Stimulated activated CD4-positive, alpha-beta T cell treated with anti-CD3 and anti-CD28 coated beads, Interleukin-4, amount 100 ng/mL, for 1 hour (primary cell): ENCODE measurements at places on chromosomes 7 and 10.

DNA sequence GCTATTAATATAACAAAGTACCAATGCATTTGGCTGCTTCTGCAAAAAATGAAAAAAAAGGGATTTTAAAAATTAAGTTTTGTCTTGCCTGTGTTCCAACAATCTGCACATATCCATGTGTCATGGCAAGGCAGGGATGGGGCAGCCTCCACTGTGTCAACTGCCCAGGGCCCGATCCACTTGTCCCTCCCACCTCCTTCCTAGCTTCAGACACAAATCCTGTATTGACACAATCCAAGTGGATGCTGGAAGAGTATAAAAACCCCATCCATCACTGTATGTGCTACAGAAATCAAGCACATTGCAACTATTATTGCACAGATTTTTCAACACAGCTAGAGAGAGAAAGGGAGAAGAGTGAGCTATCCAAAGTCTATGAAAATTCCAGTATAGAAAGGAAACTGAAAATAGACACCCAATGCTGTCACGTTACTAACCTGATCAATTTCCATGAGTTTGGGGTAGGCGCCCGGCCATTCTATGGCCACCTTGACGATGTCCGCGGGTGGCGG is 106.4 kb downstream of the ELMO1 start:
- no peak for DNase-seq

GRCh38 chr7:11492307-11492706 is 339.7 kb downstream of the THSD7A start:
- no peak for DNase-seq

DNA sequence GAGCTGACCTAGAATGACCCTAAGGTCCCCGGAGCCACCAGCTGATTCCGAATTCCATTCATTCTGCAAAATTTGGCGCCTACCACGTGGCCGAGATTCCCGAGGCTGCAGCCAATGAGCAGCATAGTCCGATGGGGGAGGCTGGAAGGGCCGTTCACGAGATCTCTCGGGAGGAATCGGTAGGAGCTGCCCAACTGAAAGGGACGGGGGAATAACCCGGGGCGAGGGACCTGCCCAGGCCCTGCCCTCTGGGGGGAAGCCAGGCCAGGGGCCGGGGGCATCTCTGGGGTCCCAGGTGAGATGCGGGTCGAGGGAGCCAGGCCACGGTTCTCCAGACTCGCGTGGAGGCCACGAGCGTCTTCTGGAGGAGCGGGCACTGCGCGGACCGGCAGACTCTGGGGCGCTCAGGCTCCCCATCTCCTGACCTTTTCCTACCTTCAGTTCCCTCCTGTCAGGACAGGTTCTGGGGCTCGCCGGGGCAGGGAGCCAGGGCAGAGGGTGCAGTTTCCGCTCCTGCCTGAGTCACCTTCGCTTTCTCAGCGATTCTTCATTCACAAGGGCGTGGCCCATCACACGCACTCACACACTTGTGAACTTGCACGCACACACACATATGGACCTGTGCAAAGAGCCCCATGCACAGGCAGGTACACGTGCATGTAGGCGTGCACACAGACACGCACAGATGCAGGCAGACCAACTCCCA is 173.4 kb downstream of the RNF216 start:
- no peak for DNase-seq

DNA sequence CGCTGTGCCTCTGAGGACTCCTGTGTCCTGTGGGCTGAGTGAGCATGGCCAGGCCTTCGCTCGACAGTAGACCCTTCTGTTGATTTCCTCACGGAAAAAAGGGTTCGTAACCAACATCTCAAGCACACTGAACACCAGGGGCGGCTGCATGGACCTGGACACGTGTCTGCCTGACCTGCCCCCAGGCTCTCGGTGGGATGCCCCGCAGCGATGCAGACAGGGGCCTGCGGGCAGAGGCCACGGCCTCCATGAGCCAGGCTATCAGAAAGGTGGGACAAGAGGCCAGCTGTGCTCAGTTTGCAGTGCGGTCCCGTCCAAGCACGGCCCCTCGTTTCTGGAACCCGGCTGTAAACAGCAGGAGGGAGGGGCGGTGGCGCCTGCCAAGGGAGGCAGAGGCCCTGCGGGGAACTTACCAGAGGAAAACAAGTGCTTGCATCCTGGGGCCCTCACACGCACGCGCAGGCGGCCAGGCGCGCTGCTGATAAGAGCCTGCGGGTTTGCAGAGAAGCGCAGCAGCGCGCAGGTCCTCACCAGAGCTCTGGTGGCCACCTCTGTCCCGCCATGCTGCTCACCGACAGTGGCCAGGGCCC is 10.6 kb downstream of the GPR146 start:
- peak; percentile 59 for DNase-seq

- DNase-seq = no peak
These were observed 45.5 kb downstream of the TEX36 start for GRCh38 chr10:125637496-125637895.

- no peak for DNase-seq
These were observed 358.1 kb upstream of the TPK1 start for GRCh38 chr7:145193951-145194350.

DNA sequence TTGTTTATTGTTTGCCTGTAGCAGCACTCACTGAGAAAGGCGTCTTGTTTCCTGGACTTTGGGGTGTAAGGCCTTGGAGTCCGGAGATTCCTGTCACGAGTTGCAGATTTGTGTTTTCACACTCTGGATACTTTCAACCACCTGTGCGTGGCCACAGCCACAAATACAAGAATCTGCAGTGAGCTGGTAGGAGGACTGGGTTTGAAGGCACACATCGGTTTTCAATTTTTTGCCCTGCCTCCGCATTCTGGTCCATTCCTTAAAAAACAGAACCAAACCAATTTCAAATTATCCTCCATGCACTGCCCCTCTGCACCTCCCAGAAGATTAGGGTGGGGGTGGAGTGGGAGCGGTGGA is 619 bp downstream of the EXOC4 start:
- DNase-seq = no peak

DNA sequence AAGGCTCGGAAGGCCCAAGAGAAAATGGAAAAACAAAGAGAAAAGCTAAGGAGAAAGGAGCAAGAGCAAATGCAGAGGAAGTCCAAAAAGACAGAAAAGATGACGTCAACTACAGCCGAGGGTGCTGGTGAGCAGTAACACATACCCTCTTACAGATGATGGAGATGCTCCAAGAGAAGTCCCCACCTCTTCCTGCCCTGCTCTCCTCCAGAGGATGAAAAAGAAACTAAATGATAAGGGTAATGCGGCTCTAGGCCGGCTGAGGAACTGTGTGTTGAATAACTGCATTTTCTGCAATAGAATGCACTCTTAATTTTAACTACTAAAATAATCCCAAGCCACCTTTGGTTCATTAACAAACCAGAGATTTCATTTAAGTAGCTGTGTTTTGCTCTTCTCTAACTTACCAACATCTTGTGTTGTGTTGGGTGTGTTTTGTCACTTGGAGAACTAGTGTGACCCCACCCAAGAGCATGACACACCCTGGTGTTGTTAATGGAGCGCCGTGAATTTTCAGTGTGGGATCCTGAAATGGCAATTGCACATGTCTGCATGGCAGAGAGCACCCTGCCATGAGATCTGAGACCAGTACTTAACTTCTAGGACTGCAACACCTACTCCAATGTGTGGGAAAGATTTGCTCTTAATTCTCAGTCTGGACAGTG is 34.0 kb downstream of the PON1 start:
- DNase-seq = no peak

DNA sequence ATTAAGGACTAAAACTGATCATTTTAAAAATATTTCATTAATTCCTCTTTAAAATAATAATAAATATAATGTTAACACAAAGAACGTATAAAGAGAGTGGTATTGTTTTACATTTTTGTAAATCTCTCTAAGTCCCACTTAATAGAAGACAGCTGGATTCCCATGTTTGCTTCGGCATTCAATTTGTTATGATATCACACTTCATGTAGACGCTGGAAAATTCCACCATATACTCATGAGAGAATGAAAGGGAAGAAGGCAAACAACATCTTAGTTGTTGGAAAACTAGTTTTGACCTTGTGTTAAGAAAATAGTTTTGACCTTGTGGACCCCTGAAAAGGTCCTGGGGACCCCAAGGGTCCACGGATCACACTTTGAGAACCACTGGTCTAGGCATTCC is 85.3 kb upstream of the MGMT start:
- DNase-seq = no peak
